H1 (cell line): ENCODE measurements at places on chromosomes 7 and 10. TPM values are rescaled to one million over a fixed set of nuclear protein-coding genes. Genes with fewer than 3 reads are reported as not detected.

DNA sequence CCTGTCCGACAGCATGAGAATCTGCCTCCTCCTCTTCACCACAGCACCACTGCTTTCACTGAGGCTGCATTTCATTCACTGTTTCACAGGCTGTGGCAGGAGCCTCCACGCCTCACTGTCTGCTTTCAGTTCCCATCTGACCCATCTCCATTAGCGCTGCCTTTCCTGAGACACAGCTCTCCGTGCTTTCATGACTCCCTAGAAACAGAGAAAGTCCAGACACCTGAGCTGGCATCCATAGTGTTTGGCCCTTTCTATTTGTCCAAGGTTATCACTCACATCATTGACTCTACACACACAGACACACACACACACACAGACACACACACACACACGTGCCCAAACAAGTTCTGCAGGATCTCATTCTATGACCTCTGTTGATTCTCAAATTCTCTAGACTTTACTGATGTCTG is 5.2 kb downstream of the LGI1 start:
- 0 out of 2 replicates have a peak, but pooled peaks cover 2% of the 10 kb centered on the region for H3K27me3 ChIP-seq
- DNase-seq, result no peak
- H3K4me3 ChIP-seq, result no peak overlapping the region
- peaks cover 7% of the 10 kb centered on the region; the same call in 1 of the 2 replicates for H3K4me1 ChIP-seq
- H3K36me3 ChIP-seq, result no peaks in the 10 kb centered on the region
- H3K27ac ChIP-seq, result no peak overlapping the region

GRCh38 chr10:15169555-15170401 is 1.3 kb upstream of the NMT2 start:
- H3K36me3 ChIP-seq, result no peaks in the 10 kb centered on the region
- H3K4me3 ChIP-seq, result no peak overlapping the region
- H3K27ac ChIP-seq, result no peak overlapping the region
- no peak for DNase-seq

GRCh38 chr10:126017961-126018560 is 121.7 kb downstream of the FANK1 start:
- no peak for DNase-seq
- no peaks in the 10 kb centered on the region for H3K4me1 ChIP-seq
- H3K27me3 ChIP-seq, result no peaks in the 10 kb centered on the region
- H3K4me3 ChIP-seq, result no peak overlapping the region
- no peaks in the 10 kb centered on the region for H3K36me3 ChIP-seq

The LRRC18 gene
- not detected in 2 replicates for total RNA-seq

The SLC16A12 gene
- total RNA-seq, result 1.6 and 2.0 TPM in 2 replicates

The OGDHL gene
- 16.3 and 16.6 TPM in 2 replicates for total RNA-seq

DNA sequence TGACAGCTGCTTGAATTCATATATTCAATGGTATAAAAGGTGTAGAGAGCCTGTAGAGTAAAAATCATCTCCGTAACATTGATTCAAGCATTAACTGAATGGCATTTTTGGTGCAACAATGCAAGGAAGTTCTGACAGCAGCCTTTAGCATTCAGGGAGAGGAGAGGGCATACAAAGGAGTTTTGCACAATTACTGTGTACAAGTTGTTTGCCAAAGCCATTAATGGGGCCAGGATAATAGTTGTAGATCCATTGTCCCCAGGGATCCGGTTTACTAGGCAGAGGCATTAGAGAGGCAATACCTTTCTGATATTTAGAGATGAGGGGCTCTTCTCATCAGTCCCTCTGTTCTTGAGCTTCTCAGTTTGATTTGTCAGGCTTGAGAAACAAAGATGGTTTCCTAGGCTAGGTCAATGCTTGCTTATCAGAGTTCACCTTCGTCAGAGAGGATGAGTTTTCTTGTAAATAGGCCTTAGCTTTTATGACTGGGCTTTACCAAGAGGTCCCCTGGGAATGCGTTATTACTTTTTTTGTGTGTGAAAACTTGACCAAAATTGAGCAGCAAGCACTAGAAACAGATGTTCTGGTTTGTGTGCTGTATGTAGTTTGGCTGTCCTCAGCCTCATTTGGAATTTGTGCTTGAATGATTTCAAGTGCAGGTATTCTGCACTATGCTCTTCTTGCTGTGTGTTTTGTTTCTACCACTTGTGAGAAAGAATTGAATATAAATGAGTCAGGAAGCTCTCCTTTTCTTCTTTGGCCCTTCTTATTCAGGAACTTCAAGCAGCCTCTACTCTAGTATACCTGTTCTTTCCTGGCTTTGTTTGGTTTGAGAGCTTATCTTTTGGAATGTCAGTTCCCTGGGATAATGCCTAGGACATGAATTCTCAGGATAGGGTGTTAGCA is 32.0 kb downstream of the SND1 start:
- 0 out of 2 replicates have a peak overlapping the region, but pooled peaks have one; percentile 5 for H3K4me3 ChIP-seq
- DNase-seq, result no peak
- peaks cover 9% of the 10 kb centered on the region; the same call in 1 of the 2 replicates for H3K36me3 ChIP-seq
- H3K27me3 ChIP-seq, result no peaks in the 10 kb centered on the region

- no peaks in the 10 kb centered on the region for H3K36me3 ChIP-seq
- no peaks in the 10 kb centered on the region for H3K27me3 ChIP-seq
- H3K4me1 ChIP-seq, result peaks cover 40% of the 10 kb centered on the region
- H3K4me3 ChIP-seq, result no peak overlapping the region; the same call in 1 of the 2 replicates
These were observed 29.7 kb downstream of the TRIM8 start for GRCh38 chr10:102673819-102674511.

The GATA3 gene
- 0.43 and 0.80 TPM in 2 replicates for total RNA-seq

GRCh38 chr10:341081-341740 is 206.0 kb downstream of the ZMYND11 start:
- H3K36me3 ChIP-seq, result no peaks in the 10 kb centered on the region; the same call in 1 of the 2 replicates
- no peaks in the 10 kb centered on the region for H3K27me3 ChIP-seq
- DNase-seq, result no peak
- H3K4me1 ChIP-seq, result no peaks in the 10 kb centered on the region; the same call in 1 of the 2 replicates
- H3K4me3 ChIP-seq, result no peak overlapping the region

The EPO gene
- 0.48 and 0.95 TPM in 2 replicates for total RNA-seq

GRCh38 chr10:58239561-58240169 is 28.0 kb downstream of the IPMK start:
- no peaks in the 10 kb centered on the region for H3K36me3 ChIP-seq
- no peaks in the 10 kb centered on the region for H3K27me3 ChIP-seq
- H3K27ac ChIP-seq, result no peak overlapping the region
- 0 out of 2 replicates have a peak, but pooled peaks cover 3% of the 10 kb centered on the region for H3K4me1 ChIP-seq

The SRPK2 gene
- total RNA-seq, result 47.1 and 51.2 TPM in 2 replicates

GRCh38 chr7:96236198-96237039 is 85.5 kb downstream of the SLC25A13 start:
- no peak overlapping the region for H3K4me3 ChIP-seq
- no peak overlapping the region for H3K27ac ChIP-seq
- no peak for DNase-seq
- H3K4me1 ChIP-seq, result no peaks in the 10 kb centered on the region
- H3K36me3 ChIP-seq, result no peaks in the 10 kb centered on the region

The MYH16 gene
- total RNA-seq, result not detected in 2 replicates

DNA sequence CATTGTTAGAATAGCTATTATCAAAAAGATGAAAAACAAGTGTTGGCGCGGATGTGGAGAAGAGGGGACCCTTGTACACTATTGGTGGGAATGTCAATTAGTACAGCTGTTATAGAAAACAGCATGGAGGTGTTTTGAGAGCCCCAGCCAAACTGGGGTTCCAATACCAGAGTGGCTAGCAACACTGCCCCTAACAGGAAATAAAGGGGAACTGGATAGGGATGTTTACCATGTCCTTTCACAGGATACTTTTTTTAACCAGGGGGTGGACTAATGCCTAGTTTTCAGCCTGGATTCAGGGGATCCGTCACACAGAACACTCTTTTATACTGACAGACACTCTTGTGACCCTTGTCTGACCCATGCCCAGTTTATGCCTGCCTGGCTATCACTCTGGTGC is 6.9 kb upstream of the GSTK1 start:
- no peaks in the 10 kb centered on the region for H3K36me3 ChIP-seq
- no peak overlapping the region for H3K4me3 ChIP-seq
- no peak for DNase-seq
- no peak overlapping the region for H3K27ac ChIP-seq
- no peaks in the 10 kb centered on the region for H3K4me1 ChIP-seq
- H3K27me3 ChIP-seq, result no peaks in the 10 kb centered on the region

GRCh38 chr7:84042110-84042539 is 152.5 kb downstream of the SEMA3A start:
- no peak overlapping the region for H3K27ac ChIP-seq
- no peaks in the 10 kb centered on the region for H3K27me3 ChIP-seq
- H3K4me3 ChIP-seq, result no peak overlapping the region
- H3K4me1 ChIP-seq, result no peaks in the 10 kb centered on the region; the same call in 1 of the 2 replicates

- H3K36me3 ChIP-seq, result no peaks in the 10 kb centered on the region
- no peak overlapping the region for H3K27ac ChIP-seq
These were observed 23.9 kb downstream of the EBLN1 start for GRCh38 chr10:22193945-22194344.

DNA sequence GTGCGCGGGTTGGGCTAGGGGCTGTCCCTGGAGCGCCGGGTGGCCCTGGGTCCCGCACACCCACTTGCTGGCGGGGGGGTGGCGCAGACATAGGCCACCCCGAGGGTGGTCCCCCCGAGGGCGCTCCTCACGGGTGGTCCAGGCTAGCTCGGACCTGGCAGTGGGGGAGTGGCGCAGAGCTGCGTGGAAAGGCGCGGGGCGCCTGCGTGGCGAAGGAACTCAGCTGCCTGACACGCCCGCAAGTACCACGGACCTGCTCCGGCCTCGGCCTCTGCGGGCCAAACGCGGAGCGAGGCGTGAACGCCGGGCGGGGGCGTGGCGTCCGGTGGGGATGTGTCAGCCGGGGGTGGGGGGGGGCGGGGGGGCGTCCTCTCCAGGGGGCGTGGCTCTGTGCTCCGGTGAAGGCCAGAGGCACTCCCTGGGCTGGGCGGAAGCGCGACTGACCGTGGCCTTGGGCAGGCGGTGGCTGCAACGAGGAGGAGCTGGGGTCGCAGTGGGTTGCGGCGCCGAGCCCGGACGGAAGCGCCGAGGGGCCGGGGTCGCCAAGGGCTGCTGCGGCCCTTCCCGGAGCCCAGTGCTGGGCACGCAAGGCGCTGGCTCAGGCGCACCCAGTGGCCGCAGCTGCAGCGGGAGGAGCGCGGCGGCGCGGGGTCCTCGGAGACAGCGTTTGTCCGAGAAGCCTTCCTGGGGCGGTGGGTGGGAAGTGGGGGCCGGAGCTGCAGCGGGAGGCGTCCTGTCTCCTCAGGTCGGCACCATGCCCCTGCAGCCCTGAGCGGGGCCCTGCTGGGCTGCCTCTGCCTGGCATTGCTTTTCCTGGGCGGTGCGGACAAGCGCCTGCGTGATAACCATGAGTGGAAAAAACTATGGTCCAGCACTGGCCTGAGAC is 58.9 kb upstream of the NUPR2 start:
- no peak overlapping the region for H3K27ac ChIP-seq
- H3K27me3 ChIP-seq, result no peaks in the 10 kb centered on the region
- H3K4me3 ChIP-seq, result no peak overlapping the region
- H3K36me3 ChIP-seq, result no peaks in the 10 kb centered on the region
- no peak for DNase-seq

DNA sequence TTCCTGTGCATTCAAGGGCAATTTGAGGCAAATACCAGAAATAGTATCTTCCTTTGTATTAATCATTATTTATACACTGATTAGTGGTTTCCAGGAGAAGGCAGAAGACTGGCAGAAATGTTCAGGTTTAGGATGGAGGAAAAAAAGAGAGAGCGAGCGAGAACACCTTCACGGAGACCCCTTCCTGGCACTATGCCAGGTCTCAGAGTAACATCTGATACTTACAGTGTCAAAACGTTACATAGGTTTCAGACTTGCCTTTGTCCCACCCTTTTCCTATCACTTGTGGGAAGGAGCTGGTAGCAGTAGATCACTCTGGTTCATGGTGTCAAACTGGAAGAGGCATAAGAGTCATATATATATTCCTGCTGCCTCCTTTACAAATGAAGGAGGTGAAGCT is 652 bp downstream of the OR2A12 start:
- H3K4me3 ChIP-seq, result no peak overlapping the region
- H3K27me3 ChIP-seq, result no peaks in the 10 kb centered on the region
- H3K4me1 ChIP-seq, result no peaks in the 10 kb centered on the region
- no peaks in the 10 kb centered on the region for H3K36me3 ChIP-seq
- DNase-seq, result no peak

DNA sequence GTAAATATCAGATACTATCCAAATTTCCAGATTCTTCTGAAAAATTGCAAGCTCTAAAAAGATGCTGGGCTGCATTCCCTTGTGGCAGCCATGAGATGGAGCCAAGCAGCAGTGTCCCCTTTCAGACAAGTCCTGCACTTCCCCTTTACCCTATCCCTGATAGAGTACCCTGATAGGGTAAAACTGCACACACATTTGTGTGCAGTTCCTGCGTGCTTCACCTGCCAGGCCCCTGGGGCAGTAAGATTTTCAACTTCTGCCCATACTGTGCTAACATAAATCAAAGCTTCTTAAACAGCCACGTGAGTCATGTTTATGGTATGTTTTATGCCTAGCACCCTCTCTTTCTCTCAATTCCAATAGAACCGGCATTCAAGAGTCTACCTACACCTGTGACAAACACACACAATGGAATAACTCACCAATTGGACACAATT is 52.2 kb downstream of the IFIT5 start:
- no peak overlapping the region for H3K27ac ChIP-seq
- H3K36me3 ChIP-seq, result no peaks in the 10 kb centered on the region
- no peaks in the 10 kb centered on the region; the same call in 1 of the 2 replicates for H3K4me1 ChIP-seq
- H3K4me3 ChIP-seq, result no peak overlapping the region
- no peak for DNase-seq
- no peaks in the 10 kb centered on the region for H3K27me3 ChIP-seq

DNA sequence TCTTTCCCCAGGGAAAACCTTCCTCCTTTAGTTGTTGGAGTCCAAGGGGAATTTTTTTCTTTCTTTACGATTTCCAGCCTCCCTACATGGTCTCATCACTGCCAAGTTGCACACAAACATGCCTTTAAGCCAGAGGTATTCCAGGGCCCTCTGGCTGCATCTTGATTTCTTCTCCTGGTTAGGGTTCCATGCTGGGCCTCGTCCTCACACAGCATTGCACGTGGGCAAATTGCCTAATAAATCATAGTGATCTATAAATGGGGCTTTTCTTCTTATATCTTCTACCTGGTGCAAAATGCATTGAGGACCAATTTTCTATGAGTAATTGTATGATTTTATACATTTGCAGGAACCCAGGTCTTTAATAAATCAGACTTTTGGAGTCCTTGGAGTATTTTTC is 284.2 kb downstream of the C7orf25 start:
- no peaks in the 10 kb centered on the region for H3K36me3 ChIP-seq
- no peak overlapping the region for H3K4me3 ChIP-seq
- no peak for DNase-seq
- H3K4me1 ChIP-seq, result no peaks in the 10 kb centered on the region
- no peaks in the 10 kb centered on the region for H3K27me3 ChIP-seq

The CPEB3 gene
- 1.7 and 1.9 TPM in 2 replicates for total RNA-seq

The NPC1L1 gene
- total RNA-seq, result 0.06 TPM in 1 of 2 replicates, not detected in the other

DNA sequence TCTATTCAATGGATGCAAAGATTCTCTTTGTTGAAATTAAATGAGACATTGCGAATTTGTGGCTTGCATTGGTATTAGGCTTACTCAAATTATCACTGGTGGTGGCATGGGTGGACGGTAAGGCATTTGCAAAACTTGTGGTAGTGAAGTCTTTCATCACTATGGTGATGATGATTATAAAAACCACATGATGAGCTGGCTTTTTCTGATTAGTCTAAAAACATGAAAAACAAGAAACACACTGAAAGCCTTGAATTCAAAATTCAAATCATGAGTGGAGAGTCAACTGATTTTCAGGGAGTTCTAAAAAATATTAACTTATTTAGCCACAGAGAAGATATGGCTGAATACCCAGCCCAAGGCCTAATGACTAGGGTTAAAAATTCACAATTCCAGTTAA is 99.8 kb upstream of the HGF start:
- H3K36me3 ChIP-seq, result no peaks in the 10 kb centered on the region
- no peak for DNase-seq
- H3K27ac ChIP-seq, result no peak overlapping the region
- H3K27me3 ChIP-seq, result no peaks in the 10 kb centered on the region
- no peak overlapping the region for H3K4me3 ChIP-seq
